ENCODE measurements at places on chromosomes 11 and 22. TPM values are rescaled to one million over a fixed set of nuclear protein-coding genes. Genes with fewer than 3 reads are reported as not detected.

GRCh38 chr11:18236664-18237356, at the start of gene SAA4:
Gene SAA4 (minus strand): TSS chr11:18236802. CDS start chr11:18235926, 876 bp downstream.
- no peaks in the 10 kb centered on the region for H3K4me1 ChIP-seq
- H3K27ac ChIP-seq = no peak within 1 kb of the TSS
- H3K4me3 ChIP-seq = no peak within 1 kb of the TSS
- no peaks in the 10 kb centered on the region for H3K36me3 ChIP-seq
- peak; percentile 28 for DNase-seq

DNA sequence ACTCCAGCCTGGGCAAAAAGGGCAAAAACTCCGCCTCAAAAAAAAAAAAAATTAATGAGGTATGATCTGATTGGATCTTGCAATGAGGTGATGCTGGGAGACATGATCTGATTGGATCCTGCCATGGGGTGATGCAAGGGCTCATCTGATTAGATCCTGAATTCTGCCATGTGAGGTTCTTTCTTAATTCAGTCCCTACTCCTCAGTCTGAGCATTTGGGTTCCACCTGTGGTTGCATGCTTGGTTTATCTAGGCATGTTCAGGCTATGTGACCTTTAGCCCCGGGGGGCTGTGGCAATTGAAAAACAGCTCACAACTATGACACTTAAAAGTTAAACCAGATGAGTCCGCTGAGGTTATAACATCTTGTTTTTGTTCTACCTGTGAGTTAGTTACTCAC, 4.8 kb upstream of the TRIM6 start:
- no peaks in the 10 kb centered on the region for H3K36me3 ChIP-seq
- H3K4me1 ChIP-seq = no peaks in the 10 kb centered on the region
- H3K4me3 ChIP-seq = no peak overlapping the region
- H3K27me3 ChIP-seq = no peaks in the 10 kb centered on the region
- H3K27ac ChIP-seq = no peak overlapping the region

DNA sequence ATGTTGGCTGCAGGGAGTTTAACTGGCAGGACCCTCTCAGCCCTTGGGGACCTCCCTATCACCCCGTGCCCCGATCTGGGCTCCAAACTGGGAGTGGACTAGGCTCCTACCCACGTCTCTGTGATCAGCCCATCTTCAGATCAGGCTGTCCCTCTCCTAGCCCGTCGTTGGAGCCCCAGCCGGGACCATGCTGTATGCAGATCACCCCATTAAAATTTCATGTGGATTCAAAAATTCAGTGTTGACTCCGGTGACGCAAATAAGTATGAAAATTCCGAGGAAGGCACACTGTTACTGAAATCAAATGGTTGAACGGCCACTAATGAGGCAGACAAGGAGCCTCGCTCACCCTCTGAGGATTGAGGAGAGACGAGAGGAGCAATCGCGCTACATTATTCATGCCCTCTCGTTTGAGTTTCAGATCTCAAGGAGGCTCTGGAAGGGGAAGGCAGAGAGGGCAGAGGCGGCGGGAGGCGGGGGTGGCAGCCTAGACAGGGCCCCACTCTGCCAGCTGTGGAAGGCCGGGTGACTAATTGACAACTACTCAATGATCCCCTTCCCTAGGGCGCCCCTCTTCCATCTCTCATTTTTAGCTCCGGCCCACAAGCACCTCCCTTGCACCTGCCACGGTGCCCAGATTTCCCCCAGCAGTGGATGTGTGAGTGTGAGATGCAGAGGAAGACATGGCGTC, 255.4 kb downstream of the MIAT start:
- peaks cover 51% of the 10 kb centered on the region for H3K27me3 ChIP-seq
- no peaks in the 10 kb centered on the region for H3K36me3 ChIP-seq
- H3K4me3 ChIP-seq = no peak overlapping the region
- no peaks in the 10 kb centered on the region for H3K4me1 ChIP-seq
- H3K27ac ChIP-seq = no peak overlapping the region

GRCh38 chr22:45999379-45999971, 22.5 kb upstream of the WNT7B start:
- H3K36me3 ChIP-seq = no peaks in the 10 kb centered on the region
- peaks cover 24% of the 10 kb centered on the region for H3K4me1 ChIP-seq
- no peak overlapping the region for H3K27ac ChIP-seq
- no peak for DNase-seq

DNA sequence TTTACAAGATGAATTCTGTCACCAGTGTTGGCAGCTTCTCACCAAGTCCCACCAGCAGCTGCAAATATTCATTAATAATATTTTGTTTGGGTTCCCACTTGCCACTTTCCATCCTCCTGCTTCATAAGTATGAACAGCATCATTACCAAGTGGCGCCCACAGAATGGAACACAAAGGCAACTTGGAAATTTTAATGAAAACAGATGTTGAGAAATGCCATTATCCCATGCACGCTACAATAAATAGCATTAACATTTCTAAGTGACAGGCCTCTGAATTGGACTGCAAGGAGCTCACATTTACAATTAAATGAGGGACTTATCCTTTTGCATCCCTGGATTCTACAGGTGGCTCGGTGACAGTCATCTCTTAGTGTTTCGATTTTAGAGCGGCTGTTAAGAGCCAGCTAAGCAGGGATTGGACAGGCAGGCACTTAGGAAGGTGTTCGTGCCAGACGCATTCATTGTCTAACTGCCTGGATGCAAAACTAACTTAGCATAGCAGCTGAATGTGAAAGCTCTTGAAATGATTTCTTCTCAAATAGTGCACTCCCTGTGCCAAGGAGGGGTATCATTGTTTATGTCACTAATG, 170.3 kb downstream of the KIRREL3 start:
- H3K27ac ChIP-seq = no peak overlapping the region
- H3K27me3 ChIP-seq = peaks cover 34% of the 10 kb centered on the region
- no peak for DNase-seq
- no peak overlapping the region for H3K4me3 ChIP-seq
- no peaks in the 10 kb centered on the region for H3K4me1 ChIP-seq

GRCh38 chr11:117915672-117916235, 13.4 kb downstream of the TMPRSS13 start:
- no peak for DNase-seq
- H3K27ac ChIP-seq = no peak overlapping the region

GRCh38 chr22:22527312-22527711, 7.2 kb upstream of the ZNF280A start:
- H3K4me1 ChIP-seq = no peaks in the 10 kb centered on the region
- H3K4me3 ChIP-seq = no peak overlapping the region
- peaks cover 15% of the 10 kb centered on the region for H3K27me3 ChIP-seq
- no peak for DNase-seq
- no peaks in the 10 kb centered on the region for H3K36me3 ChIP-seq

DNA sequence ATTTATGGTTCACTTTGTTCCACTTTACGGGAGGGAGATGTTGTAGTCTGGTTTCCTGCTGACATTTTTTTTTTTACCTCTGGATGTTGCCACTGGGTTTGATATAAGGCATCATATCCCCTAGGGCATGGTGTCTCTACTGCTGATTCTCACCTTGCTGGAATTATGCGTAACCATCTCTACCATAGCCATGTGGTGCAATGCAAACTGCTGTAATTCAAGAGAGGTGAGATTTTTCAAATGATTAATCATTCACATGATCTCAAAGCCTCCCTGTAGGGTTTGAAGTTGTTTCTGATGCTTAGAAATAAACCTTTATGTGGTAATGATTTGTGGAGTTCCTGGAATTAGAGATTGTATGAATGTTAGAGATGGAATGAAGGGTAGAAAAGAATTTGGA, 13.0 kb downstream of the MS4A3 start:
- no peak overlapping the region for H3K27ac ChIP-seq
- H3K4me3 ChIP-seq = no peak overlapping the region
- no peak for DNase-seq
- no peaks in the 10 kb centered on the region for H3K27me3 ChIP-seq

- H3K4me3 ChIP-seq = peak overlapping the region; percentile 47
- DNase-seq = peak; percentile 51
- peaks cover 23% of the 10 kb centered on the region for H3K36me3 ChIP-seq
- peaks cover 65% of the 10 kb centered on the region for H3K4me1 ChIP-seq
- peak overlapping the region; percentile 91 for H3K27ac ChIP-seq
- no peaks in the 10 kb centered on the region for H3K27me3 ChIP-seq
These were observed 32.8 kb downstream of the C2CD3 start for GRCh38 chr11:74138021-74138420.

DNA sequence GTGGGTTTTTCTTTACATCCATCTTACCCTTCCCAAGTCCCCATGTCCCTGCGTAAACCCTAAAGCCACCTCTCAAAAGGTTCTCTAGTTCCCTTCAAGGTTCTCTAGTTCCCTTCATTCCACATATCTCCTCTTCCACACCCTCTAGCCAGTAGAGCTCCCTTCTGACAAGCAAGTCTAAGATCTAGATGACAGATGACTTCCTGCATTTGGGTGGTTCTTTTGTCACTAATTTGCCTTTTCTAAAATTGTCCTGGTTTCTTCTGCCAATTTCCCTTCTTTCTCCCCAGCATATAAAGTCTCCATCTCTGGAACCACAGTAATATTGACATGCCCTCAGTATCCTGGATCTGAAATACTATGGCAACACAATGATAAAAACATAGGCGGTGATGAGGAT, 7.8 kb downstream of the CD3E start:
- H3K4me1 ChIP-seq = peaks cover 27% of the 10 kb centered on the region
- no peaks in the 10 kb centered on the region for H3K27me3 ChIP-seq
- no peaks in the 10 kb centered on the region for H3K36me3 ChIP-seq
- no peak for DNase-seq
- H3K4me3 ChIP-seq = no peak overlapping the region

DNA sequence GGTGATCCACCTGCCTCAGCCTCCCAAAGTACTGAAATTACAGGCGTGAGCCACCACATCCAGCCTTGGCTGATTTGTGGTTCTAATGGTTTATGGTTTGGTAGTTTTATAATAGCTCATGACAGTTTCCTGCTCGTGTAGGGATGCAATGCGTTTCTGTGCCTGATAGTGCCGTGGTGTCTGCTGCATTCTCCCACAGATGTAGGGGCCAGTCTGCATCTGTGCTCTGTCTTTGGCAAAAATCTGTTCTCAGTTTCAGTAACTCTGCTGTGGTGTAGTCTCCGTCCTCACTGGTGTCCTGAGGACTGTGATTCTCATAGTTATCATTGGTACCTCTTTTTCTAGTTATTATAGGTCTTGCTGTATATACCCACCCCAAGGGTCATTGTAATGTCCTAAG, 16.3 kb downstream of the ST14 start:
- H3K36me3 ChIP-seq = peaks cover 13% of the 10 kb centered on the region
- peaks cover 10% of the 10 kb centered on the region for H3K4me1 ChIP-seq
- no peak for DNase-seq
- H3K27me3 ChIP-seq = no peaks in the 10 kb centered on the region

GRCh38 chr11:450809-451451, 851 bp downstream of the PTDSS2 start:
- peaks cover 20% of the 10 kb centered on the region for H3K4me1 ChIP-seq
- no peaks in the 10 kb centered on the region for H3K27me3 ChIP-seq
- peak overlapping the region; percentile 79 for H3K4me3 ChIP-seq
- H3K36me3 ChIP-seq = 0 out of 2 replicates have a peak, but pooled peaks cover 2% of the 10 kb centered on the region

TUBA8 gene
- 1.9 TPM for total RNA-seq

GRIK4 gene
- total RNA-seq = not detected

OR8D4 gene
- not detected for total RNA-seq
